ENCODE measurements at places on chromosomes 4 and X.
A peak's percentile ranks its signal among the peaks of the same experiment; 100 is the strongest.

DNA sequence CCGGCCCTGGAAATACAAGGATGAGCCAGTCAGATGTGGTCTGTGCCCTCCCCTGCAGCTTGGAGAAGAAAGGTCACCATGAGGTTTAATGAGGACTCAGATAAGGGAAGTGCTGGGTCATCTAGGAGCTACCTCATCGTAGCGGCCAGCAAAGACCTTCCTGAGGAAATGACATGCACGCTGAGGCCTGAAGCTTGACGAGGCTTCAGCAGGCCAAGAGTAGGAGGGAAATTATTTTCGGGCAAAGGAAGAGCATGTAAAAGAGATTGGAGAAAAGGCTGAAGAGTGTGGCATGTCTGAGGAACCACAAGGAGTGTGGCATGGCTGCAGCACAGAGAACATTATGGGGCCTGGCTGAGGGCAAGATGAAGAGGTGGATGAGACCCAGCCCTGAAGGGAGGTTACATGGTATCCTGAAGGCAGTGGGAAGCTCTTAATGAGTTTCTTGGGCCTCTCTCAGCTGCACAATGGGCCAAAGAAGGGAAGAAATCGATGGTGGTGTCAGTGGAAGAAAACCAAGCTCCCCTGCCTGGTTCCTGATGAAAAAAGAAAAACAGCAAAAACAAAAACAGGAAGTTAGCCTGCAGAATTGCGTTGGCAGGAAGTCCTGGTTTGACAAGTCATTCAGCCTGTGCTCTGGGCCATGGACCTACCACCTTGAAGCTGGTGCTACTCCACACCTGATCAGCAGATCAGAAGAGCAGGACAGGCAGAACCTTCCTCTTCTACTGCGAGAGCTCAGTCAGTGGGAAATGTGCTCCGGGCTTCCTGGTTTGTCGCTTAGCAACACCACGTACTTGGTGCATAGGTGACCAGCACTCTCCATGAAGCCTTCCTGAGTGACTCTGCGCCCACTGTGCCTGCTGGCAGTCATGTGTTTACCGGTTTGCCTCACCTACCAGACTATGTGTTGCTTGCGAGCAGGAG lies 134.5 kb upstream of the KLF3 start:
- DNase-seq, result peak; percentile 76

- DNase-seq, result no peak
These were observed 11.1 kb downstream of the PLA2G12A start for GRCh38 chr4:109718759-109719158.

DNA sequence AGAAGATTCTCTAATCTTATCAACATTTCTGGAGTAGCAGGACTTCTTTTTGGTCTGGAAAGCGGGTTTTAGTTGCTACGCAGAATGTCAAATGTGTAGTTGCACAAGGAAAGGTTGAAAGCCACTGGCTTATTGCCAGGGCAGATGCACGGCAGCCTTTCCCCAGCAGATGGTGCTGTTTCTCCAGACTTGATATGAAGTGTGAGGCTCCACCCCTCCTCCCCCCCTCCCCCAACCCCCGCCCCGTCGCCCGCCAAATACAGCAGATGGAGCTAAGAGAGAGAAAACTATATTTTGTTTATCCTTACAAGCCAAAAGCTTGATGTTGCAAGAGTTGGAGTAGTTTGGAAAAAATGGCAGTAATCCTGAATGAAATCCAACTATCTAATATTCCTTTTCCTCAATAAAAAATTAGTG lies 32.0 kb downstream of the ENOPH1 start:
- DNase-seq, result peak; percentile 37

DNA sequence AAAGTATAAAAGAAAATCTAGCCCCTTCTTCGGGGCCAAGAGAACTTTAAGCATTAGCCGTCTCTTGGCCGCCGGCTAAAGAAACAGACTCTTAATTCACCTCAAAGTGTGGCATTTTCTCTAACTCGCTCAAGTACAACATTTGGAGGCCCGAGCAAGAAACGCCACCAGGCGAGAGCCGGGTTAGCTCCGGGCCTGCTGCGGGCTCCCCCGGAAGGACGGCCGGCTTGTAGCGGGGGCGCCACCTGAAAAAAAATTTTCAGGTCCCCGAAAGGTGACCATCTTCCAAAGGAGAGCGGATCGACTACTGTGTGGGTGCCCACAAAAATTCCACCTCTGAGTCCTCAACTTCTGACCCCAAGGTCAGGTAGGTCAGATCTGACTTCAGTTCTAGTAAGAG lies 156.0 kb downstream of the DEFB131A start:
- DNase-seq, result no peak

DNA sequence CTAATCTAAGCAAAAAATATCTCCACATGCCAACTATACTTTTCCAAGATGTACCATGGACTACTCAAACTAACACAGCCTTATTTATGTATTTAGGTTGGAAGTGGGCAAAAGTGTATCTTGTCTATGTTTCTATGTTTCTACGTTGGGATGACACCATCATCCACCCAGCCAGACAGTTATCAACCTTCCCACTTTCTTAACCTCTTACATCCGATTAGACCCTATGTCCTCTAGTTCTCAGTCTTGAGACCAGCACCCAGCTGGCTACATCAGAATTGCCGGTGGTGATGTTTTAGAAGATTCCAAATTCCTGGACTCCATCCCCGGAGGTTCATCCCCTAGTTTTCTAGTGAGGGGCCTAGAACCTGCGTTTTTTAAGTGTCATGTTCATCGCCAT lies 1.0 kb upstream of the AASDH start:
- DNase-seq, result no peak

- no peak for DNase-seq
These were observed 92.5 kb upstream of the ZFP42 start for GRCh38 chr4:187903106-187903505.

DNA sequence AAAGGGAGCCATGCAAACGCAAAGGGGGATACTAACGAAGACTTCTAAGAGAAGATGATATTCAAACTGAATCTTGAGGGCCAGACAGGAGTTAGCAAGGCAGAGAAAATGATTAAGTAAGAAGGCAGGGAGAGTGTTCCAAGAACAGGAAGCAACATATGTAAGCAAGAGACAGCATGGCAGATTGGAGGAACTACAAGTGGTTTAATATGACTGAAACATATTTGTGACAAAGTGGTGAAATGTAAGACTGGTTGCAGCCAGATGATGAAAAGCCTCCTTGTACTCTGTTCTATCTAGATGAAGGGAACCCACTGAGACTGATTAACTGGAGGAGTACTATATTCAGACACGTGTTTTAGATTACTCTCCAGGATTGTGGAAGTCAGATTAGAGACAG lies 116.6 kb upstream of the DIAPH2 start:
- no peak for DNase-seq

GRCh38 chr4:11901089-11901488 lies 472.4 kb upstream of the HS3ST1 start:
- DNase-seq, result no peak

DNA sequence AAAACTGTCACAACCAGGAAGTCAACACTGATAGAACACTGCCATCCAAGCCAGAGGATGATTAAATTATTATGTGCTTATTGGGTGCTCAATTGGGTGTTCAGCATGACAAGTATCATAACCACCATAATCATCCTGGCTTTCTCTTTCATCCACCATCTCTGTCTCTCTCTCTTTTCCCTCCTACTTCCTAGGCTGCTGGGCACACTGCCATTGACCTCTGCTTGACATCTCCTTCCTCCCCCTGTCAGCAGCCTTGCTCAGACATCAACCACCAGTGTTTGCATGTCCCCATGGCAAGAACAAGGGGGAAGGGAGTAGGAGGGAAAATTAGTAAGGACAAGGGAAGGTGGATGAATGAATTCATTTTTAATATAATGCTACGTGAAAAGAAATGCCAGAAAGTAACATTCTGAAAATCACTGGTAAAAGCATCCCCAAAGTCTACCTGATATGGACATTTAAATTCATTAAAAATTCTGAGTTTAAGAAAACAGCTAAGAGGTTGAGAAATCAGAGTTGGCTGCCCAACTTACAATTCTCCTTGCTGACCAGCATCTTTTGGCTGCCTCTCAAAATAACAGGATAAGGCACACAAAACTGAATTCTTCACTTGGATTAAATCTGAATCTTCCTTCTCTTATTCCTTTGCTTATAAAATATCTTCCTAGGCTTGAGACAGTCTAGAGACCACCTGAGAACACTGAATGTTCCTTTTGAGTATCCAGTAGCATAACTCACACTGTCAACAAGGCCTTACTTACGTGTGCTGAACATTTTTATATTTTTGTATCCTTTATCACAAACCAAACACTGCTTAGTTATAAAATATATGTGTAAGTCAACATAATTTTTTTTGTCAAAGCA lies 48.5 kb downstream of the SNCA start:
- DNase-seq, result no peak

- DNase-seq, result no peak
These were observed 526.4 kb upstream of the PRKX start for GRCh38 chrX:4239650-4240540.

GRCh38 chr4:87679449-87680169 lies 29.5 kb downstream of the DMP1 start:
- peak; percentile 0 for DNase-seq

DNA sequence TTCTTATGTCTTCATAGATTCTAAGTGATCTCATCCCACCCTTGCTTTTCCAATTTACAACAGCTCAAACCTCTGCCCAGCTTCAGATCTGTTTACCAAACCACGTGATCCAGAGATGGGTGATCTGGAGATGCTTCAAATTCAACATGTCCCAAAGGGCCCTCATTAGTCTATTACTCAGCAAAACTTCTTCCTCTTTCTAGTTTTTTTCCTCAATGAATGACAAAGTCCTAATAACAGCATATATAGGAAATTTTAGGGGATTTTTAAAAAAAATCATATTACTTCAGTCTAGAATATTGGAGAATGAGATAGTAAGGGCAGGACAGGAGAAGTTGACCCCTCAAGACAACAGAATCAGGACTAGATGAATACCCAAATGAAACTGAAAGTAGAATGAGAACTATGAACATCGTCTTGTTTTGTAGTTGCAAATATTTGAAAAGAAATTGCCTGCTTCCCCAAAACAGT lies 127.1 kb downstream of the CFAP299 start:
- DNase-seq, result no peak

DNA sequence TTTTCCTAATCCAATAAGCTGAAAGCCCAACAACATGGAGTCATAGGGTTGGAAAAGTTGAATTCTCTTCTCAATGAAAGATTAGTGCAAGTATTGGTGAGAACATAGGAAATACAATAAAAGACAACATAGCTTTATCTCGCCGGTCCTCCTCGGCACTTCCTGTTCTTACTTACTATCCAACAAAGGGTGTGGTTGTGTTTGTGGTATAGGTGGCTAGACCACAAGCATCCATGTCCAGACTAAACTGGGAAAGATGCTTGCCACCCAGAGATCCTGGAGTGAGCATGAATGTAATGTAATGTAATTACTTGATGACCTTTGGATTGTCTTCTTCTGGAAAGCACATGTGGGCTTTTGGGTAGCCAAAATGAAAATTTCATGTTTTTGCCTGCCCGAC lies 223.8 kb downstream of the CPE start:
- no peak for DNase-seq

- no peak for DNase-seq
These were observed 554 bp downstream of the PCDH7 start for GRCh38 chr4:30720661-30721184.

- DNase-seq, result no peak
These were observed 59.6 kb downstream of the LNX1 start for GRCh38 chr4:53531585-53532224.

GRCh38 chr4:164116286-164116685 lies 621.8 kb downstream of the TMA16 start:
- no peak for DNase-seq

- DNase-seq, result no peak
These were observed 8.6 kb downstream of the LANCL3 start for GRCh38 chrX:37580080-37580479.

DNA sequence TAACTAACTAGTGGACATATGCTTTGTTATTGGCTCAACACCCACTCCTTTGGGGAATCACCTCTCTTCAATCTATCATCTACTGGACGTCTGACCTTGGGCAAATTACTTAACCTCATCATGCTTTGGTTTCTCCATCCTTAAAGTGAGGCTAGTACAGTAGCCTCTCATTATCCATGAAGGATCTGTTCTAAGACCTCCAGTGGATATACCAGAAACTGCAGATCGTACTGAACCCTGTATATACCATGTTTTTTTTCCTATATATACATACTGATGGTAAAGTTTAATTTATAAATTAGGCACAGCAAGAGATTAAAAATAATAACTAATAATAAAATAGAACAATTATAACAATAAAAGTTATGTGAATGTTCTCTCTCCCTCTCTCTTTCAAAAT lies 56.2 kb downstream of the HMGB3 start:
- no peak for DNase-seq

- no peak for DNase-seq
These were observed 12.1 kb downstream of the ELF4 start for GRCh38 chrX:130098210-130098552.

DNA sequence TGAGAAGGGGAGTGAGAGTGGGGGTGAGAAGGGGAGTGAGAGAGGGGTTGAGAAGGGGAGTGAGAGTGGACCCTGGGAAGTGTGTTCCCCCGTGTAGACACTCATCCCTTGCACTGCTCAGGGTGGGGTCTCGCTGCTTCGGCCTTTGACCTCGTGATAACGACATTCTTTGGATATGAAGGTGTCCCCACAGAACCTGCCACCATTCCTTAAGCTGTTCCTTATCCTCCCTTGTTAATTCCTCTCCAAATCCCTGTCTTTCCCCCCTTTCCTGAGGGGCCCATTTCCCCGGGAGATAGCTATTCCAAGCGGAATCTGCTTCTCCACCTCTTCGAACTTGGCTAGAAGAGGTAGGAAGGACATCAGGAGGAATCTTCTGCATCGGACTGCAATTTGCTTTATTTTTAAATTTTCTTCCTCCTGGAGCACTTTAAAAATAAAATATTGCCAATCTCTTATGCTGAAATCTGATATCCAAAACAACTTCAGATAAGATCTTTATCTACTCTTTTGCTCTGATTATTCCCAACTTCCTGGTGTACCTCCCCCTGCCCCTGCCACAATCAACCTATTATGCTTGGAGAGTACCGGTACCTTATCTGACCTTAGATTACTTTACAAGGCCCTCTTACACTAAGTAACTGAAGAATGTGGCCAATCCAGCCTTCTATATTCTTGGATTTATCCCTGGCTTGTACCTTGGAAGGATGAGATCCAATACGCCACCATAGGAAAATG lies 15.6 kb downstream of the TRIML1 start:
- DNase-seq, result no peak

DNA sequence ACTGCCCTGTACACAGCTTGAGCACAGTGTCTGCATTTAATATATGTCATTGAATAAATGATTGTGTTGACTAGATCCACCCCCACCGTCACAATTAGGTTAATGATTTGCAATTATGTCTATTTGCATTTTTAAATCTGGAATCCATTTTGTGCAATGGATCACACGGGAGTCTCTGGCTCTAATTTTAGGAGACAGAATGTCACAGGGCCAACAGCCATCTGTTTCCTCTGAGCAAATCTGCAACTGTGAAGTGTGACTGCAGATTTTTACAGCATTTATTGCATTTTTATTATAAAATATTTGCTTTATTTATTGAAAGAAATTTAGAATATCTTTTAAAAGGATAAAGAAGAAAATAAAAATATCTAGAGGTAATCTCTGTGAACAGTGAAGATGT lies 316.8 kb downstream of the HS3ST1 start:
- DNase-seq, result no peak

GRCh38 chr4:88998891-88999290 lies 58.1 kb downstream of the FAM13A start:
- DNase-seq, result no peak

- no peak for DNase-seq
These were observed 57.9 kb downstream of the GPR101 start for GRCh38 chrX:136975684-136976470.
